ENCODE measurements at places on chromosomes 12 and 14.

DNA sequence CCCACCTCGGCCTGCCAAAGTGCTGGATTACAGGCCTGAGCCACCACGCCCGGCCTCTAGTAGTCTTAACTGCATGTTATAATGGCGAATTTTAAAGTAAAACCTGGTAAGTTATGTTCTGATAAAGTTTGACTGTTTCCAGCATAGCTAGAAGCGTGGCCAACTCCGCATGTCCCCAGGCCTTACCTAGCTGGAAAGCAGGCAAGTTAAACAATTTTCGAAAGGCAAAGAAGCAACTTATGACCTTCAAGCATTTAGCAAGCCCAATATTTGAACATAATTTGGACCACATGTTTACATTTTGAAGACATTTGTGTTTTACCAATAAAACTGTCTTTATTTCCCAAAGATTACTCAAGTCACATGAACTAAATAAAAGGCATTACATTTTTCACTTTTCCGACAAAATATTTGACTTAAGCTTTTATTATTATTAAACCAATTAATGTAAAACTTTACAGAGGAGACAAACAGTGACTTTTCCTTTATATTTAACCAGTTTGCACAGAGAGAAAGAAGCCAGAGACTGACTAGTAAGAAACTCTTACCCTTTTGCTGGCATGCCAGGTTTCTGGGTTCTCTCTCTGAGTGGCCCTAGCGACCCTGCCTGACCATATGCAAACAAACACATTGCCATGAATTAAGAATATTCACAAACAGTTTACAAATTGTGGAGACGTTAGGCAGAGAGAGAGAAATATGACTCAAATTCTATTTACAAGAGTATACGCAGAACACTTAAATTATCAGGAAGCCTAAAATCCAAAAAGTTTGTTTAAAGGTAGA is 106.3 kb downstream of the RIN3 start:
- DNase-seq: no peak

- DNase-seq: no peak
Observed at GRCh38 chr12:98274430-98275130, 240.8 kb upstream of the TMPO start.

DNA sequence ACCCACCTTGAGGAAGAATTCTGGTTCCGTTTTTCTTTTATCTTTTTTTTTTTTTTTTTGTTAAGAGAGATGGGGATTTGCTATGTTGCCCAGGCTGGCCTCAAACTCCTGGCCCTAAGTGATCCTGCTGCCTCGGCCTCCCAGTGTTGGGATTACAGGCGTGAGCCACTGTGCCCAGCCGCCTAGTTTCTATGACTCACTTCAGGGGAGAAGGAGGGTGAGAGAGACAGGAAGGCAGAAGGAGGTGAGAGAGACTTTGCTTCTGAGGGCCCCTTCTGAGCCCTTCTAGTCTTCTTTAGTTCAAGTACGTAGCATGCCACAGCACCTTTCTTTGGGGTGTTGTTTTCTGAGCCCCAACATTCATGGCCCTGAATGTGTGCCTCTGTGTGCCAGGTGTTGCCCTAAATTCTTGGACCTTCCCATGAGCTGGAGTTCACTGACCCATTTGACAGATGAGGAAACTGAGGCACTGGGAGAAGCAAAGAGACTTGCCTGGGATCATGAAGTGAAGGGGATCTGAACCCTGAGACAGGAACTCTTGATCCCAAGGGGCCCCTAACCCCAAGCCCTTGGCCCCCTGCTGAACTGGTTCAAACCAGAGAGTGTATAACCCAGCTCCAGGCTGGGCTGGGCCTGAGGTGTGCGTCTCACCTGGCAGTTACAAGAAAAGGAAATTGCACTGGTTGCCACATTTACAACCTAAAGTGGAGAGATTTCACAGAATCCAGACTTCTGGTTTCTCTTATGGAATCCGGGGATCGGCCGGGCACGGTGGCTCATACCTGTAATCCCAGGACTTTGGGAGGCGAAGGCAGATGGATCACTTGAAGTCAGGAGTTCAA is 20.8 kb downstream of the SH2B3 start:
- DNase-seq: peak; percentile 55

- DNase-seq: peak; percentile 25
Observed at GRCh38 chr12:7844116-7844515, 28.6 kb downstream of the SLC2A14 start.

DNA sequence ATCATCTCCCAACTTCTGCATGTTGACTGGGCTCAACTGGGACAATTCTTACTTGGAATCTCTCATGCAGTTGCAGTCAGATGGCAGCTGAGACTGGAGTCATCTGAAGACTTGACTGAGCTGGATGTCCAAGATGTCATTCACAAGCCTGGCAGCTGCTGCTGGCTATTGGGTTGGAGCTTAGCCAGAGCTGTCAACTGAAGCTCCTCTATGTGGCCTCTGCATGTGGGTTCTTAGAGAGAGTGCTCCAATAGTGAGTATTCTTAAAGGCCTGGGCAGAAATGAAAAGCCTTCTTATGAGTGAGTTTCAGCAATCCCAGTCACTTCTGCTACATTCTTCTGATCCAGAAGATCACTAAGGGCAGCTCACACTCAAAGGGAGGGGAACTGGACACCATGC is 440.9 kb downstream of the LRIG3 start:
- DNase-seq: no peak

- no peak for DNase-seq
Observed at GRCh38 chr12:91975891-91976290, 169.8 kb downstream of the BTG1 start.

DNA sequence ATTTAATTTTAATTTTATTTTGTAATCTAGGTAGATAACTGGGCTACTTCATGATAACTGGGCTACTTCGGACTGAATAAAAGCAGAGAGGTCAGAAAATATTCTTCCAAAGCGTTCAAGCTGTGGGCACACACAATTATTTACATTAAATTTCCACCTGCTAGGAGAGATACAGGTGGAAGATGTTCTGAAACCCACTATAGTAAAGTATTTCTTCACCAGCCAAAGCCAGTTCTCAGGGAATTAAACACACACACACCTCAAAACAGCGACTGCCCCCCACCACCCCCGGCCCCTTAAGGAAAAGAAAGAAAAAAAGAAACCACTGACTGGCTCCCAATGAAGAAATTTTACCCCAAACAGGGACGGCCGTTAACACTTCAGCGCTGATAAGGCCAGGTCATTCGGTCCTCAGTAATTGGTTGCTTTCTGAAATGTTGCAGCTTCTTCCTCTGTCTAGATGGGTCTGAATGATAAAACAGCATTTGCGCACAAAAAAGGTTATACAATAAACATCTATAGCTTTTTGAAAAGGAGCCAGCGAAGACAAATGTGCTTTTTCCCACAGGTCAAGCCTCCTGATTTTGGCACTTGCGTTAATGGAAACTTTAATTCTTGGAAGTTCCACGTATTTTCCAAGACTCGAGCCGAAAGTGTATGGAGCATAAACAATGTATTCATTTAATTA is 771 bp upstream of the KCNJ8 start:
- DNase-seq: no peak

DNA sequence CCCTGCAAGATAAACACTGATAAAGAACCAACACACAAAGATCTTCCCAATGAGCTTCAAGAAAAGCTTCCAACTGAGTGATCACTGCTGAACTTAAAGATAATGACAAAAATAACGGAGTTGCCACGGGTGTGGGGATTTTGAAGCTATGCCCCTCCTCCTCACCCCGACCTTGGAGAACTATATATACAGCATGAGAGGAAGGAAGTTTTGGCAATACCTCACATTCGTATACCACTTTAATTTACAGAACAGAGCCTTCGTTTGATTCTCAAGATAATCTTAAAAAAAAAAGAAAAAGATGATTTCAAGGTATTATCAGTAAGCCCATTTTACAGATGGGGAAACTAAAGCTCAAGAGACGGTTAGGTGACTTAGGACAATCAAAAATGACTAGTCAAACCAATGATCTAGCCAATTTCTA is 715 bp downstream of the NEK9 start:
- no peak for DNase-seq

GRCh38 chr12:133106253-133106652 is 23.8 kb downstream of the ZNF891 start:
- DNase-seq: no peak

DNA sequence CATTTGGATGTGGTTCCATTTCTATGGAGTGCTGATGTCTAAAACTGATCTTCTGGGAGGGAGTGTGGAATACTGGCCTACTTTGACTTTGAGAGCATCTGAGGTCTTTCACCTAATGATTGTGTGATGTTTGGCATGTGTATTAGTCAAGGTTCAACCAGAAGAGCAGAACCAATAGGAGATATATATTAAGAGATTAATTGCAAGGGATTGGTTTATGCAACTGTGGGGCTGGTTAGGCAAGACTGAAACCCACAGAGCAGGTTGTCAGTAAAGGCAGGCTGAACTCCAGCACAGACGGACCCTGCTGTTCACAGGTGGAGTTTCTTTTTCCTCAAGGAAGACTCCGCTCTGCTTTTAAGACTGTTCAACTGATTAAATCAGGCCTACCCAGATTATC is 11.6 kb downstream of the BMAL2 start:
- DNase-seq: no peak

- peak; percentile 28 for DNase-seq
Observed at GRCh38 chr12:90978117-90978770, 23.3 kb upstream of the CCER1 start.

GRCh38 chr12:122681814-122682213 is 21.3 kb downstream of the HCAR2 start:
- no peak for DNase-seq

GRCh38 chr12:117797202-117797601 is 171.6 kb downstream of the KSR2 start:
- no peak for DNase-seq

- no peak for DNase-seq
Observed at GRCh38 chr12:26684101-26684500, 148.9 kb downstream of the ITPR2 start.

DNA sequence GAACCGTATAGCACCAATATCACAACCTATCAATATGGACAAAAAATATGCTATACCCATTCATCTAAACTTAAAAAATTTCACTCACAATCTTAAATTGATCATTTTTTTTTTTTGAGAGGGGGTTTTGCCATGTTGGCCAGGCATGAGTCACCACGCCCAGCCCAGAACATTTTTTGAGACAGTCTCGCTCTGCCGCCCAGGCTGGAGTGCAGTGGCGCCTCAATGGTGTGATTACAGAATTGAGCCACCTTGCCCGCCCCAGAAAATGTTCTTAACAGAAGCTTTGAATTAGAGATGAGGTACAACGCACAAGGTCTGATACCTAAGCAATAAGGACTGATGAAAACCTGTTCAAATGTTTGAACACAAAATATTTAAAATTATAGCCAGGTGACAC is 15.8 kb upstream of the ATP5F1B start:
- no peak for DNase-seq

GRCh38 chr14:103319422-103319821 is 14.6 kb upstream of the EIF5 start:
- no peak for DNase-seq

DNA sequence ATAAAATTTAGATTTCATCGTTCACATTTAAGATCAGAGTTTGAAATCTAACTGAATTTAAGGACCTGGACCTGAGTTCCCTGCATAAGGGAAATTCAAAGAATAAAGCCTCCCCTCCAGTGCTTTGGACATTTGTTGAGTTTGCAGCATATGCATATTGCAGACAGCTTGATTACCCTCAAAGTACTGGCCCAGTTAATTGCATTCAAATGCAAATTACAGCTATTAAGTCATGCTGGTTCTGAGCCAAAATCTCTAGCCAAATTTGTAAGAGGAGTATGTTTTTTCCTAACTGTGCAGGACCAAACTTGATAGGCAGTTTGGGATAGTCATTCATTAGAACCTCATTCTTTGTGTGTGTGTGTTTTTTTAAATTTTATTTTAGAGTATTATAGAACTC is 9.1 kb upstream of the KIF21A start:
- no peak for DNase-seq

DNA sequence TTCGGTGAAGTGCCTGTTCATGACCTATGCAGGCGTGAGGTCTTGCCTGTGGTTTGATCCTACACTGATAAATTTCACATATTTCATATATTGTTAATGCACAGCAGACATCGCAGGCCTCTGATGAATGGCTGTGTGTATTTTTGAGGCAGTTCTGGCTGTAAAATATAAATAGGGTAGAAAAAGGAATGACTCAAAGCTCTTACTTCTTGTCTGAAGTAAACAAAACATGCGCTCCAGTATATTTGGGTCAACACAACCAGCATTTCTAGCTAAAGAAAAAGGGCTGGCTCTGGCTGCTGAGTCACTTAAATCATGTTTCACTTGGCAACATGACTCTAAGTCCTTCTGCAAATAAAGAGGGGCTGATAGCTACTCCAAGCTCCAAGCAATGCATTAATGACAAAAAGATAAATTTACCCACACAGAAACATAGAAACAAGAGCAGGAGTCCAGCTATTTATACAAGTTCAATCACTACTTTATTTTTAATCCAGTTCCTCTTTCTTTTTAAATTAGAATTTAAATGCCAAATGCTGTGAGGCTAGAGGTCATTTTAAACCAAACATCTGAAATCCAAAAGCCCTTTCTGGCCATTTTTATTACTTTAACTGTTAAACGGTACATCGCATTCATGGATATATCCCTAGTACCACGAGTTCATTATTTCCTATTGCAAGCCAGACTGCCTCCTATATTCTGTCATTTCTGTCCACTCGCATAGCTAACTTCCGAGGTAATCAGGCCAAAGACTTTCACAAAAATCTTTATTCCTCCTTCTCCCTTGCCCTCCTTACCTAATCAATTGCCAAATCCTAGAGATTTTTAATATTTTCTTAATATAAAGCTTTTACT is 54.3 kb upstream of the TMCC3 start:
- DNase-seq: peak; percentile 87

DNA sequence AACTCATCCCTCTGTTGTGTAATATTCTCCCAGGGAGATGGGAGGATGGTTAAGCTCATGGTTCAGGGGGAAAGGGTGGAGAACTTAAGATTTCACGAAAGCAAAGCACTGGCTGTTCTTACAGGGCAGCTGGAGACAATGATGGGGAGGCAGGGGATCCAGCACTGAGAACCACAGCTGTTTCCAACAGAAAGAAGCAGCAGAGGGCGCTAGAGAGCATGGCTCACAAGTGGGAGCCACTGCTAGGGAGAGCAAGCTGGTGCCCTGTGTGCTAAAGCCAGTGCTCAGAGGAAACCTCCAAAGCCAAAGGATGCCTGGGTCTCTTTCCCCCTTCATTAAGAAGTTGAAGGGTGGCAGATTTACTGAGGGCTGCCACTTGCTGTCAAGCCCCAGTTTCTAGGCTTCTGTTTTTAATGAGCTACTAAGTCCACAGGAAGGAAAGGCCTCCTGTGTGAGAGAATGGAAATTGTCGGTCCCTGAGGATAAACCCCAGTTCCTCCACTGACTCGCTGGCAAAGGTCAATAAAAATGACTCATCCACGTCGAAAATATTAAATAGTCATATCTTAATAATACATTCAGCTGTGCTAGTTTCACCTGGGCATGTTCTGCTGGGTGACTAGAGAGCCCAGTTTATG is 199.7 kb downstream of the ANO2 start:
- DNase-seq: peak; percentile 56

- DNase-seq: no peak
Observed at GRCh38 chr14:21025371-21026273, 761 bp upstream of the NDRG2 start.

DNA sequence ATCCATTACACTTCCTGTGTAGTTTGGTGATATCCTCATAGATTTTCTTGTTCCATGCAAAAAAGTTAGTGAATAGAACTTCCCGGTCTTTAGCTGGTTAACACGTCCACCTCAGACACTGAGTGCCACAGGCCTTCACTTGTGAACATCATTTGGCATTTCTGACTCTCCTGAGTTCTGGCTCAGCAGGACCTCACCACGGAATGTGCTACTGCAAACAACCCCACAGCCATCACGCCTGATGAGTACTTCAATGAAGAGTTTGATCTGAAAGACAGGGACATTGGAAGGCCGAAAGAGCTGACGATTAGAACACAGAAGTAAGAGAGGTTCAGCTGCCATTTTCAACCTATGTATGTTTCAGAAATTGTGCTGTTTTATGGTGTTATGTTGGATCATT is 20.0 kb downstream of the C12orf76 start:
- DNase-seq: no peak

Measured in brain microvascular endothelial cell (primary cell).